ENCODE measurements at places on chromosomes 2 and 18.
A peak's percentile ranks its signal among the peaks of the same experiment; 100 is the strongest.

GRCh38 chr2:79750321-79750720, 237.5 kb downstream of the CTNNA2 start:
- DNase-seq: no peak

DNA sequence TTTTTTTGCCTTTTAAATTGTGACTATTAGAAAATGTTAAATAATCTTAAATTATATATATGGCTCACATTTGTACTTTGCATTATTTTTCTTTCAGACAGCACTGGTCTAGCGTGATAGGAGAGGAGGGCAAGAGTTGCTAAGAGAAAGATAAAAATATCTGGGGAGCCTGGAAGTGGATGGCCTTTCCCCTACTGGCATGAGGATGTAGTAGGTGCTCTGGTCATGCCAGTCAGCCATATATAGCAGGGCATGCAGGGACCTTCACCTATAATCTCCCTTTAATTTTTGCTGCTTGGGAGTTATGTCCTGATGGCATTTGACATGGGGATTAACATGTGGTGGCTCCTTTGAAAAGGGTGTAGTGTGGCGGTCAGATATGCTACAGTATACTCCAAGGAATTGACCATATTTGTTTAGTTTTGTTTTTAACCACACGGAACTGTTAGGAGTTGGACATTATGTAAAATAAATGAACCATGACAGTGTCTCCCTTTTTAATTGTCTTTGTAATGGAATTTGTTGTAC, 144.7 kb downstream of the BABAM2 start:
- no peak for DNase-seq

GRCh38 chr2:63846487-63846886, 4.8 kb downstream of the UGP2 start:
- no peak for DNase-seq

- no peak for DNase-seq
Measured at GRCh38 chr2:235530735-235531134, 36.9 kb downstream of the AGAP1 start.

DNA sequence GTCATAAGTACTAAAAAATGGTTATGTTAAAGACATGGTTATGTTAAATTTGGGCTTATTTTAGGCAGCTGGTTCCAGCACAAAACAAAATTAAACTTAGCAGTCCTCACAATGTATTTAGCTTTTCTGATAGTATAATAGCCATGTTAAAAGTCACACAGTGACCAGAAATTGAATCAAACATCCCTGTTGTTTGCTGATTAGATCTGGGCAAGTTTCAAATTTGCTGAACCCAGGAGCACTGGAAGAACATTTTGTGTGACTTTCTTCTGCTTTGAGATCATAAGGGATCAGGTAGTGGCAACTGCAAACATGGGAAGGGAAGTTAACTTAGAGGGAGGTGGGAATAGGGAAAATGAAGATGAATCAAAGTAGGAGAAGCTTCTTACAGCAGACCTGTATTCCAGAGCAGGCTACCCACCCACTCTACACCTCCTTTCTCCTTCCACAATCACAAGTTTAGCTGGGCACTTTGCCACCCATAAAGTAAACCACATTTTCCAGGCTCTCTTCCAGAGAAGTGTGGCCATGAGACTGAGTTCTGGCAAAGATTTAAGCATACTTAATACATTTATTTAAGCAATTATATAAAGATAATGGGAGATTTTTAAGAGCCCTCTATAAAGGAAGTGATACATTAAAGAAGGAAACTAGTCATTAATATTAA, 616.1 kb upstream of the LRATD1 start:
- DNase-seq: peak; percentile 84

DNA sequence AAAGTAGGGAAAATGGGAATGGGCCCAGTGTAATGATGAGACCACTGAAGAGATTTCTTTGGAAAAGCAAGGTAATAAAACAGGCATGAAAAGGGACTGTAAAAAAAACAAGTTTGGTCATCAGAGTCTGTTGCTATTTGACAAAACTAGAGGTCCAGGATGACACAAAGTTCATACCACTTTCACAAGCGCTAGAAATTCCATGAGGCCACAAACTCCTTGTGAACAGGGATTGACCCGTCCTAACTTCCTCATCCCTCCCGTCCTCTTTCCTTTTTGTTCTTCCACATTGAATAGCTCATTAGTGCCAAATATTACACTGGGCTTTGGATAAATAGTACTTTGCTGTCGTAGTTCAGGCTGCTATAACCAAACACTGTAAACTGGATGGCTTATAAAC, 188.8 kb upstream of the EPC2 start:
- no peak for DNase-seq

GRCh38 chr2:230225486-230225885, at the start of gene SP140:
SP140 (plus strand) TSS chr2:230225736; CDS start chr2:230225845, 109 bp downstream.
- DNase-seq: no peak

- DNase-seq: no peak
Measured at GRCh38 chr2:200459101-200459500, 50.8 kb downstream of the KCTD18 start.

- DNase-seq: no peak
Measured at GRCh38 chr2:118242216-118242615, 153.9 kb downstream of the INSIG2 start.

DNA sequence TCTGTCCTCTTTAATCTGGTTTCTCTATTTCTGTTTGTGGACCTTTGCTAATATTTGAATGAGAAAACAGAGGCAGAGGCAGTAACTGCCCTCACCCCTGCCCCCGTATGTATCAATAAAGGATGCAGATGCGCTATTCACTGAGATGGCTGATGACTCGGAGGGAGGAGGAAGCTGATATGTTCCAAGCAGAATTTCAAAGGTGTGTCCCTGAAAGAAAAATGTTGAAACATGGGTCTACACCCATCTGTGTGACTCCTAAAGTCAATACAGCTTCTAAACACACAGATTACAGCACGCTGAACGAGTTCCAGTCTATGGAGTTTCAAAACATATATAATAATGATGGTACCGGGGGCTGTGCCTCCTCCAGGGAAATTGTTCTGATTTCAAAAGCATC, 38.8 kb downstream of the EPHA4 start:
- DNase-seq: no peak

- DNase-seq: no peak
Measured at GRCh38 chr2:172968061-172968469, 107.6 kb upstream of the MAP3K20 start.

GRCh38 chr2:182887753-182888415, 21.4 kb upstream of the FRZB start:
- DNase-seq: no peak

DNA sequence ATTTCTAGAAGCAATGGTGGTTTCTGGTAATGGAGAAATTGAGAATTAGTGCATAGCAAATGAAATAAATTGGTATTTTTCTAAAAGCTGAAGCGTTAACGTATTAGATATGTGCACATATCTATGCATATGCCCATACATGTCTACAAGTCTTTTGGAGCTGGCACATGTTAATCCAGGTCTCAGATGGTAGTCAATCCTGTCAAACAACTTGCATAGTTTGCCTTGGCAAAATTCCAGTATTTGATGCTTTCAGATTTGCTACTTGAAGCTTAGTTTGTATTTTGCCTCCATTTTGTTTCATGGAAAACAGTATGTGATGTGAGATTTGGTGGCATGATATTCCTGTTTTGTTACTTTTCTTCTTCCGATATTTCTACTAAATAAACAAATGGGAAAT, 304.6 kb downstream of the PARD3B start:
- no peak for DNase-seq

GRCh38 chr2:109510136-109511028, 103.4 kb downstream of the SEPTIN10 start:
- peak; percentile 21 for DNase-seq

- DNase-seq: peak; percentile 87
Measured at GRCh38 chr2:48346124-48346536, 183.8 kb upstream of the STON1 start.

DNA sequence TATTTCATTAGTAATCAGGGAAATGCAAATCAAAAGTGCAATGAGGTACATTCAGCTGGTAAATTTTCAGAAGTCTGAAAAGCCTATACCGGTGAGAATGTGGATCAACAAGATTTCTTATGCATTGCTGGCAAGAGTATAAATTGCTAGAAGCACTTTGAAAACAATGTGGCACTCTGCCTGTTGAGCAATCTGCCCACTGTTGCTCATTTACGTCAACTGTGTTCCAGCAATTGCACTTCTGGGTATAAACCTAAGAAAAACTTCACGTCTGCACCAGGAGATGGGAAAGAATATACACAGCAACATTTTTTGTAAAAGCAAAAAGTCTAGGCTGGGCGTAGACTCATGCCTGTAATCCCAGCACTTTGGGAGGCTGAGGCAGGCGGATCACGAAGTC, 40.8 kb downstream of the MTERF4 start:
- DNase-seq: no peak

- DNase-seq: no peak
Measured at GRCh38 chr2:143431316-143431715, 302.1 kb downstream of the ARHGAP15 start.

GRCh38 chr2:102538491-102538890, 65.5 kb downstream of the SLC9A4 start:
- no peak for DNase-seq

GRCh38 chr18:61470031-61470674, 136.9 kb downstream of the CDH20 start:
- DNase-seq: no peak

GRCh38 chr2:190126798-190127197, 64.3 kb upstream of the MSTN start:
- no peak for DNase-seq

- no peak for DNase-seq
Measured at GRCh38 chr2:27572998-27573429, 9.8 kb upstream of the ZNF512 start.

DNA sequence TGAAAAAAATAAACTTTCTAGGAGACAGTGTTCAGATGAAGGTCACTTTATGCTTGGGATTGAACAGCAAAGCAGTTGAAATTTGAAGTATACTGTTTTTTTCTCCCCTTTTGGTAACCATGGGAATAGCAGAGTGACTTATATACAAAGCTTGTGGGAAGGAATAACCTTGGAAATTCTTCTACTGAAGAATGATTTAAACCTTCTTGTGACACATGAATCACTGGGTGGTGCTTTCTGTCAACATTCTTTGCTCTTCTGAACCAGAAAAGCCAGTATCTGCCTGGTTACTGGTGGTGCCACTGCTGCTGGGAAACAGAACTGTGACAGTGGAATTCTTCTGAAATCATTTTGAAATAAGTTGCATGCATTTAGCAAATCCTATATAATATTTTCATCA, 39.4 kb upstream of the RND3 start:
- DNase-seq: peak; percentile 97

- DNase-seq: no peak
Measured at GRCh38 chr2:100783987-100784386, 36.0 kb upstream of the NPAS2 start.

GRCh38 chr2:174609261-174609660, 11.7 kb upstream of the WIPF1 start:
- DNase-seq: no peak

- no peak for DNase-seq
Measured at GRCh38 chr2:18498531-18498930, 61.9 kb downstream of the RDH14 start.

DNA sequence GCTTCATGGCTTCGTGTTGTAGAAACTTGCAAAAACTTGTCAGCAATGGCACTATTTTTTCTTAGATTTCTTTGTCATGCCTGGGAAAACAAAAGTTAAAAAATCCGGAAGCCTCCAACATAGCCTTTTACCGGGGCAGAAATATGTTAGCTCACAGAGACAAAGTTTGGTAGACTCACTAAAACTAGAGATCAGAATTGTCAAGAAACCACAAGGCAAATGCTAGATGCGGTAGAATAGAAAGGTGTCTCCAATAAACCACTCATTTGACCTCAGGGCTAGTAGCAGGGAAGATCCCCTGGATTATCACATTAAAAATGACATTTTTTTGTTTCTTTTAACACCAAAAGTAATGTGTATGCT, 405 bp downstream of the CASP10 start:
- no peak for DNase-seq

DNA sequence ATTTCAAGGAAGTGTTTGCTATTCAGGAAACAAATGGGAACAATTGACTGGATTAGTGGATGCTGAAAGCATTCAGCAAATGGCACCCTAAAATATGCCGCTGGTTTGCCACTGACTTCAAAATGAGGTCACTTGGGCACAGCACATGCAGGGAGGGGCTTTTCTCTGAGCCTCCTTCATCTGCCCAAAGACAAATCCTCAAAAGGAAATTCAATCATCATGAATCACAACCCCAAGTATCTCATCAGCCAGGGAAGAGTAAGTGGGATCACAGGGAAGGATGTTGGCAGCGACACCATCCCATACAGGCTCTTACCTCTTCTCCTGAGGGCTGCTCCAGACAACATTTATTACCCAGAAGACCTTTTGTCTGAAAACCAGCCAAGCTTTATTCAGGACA, 14.4 kb upstream of the SP140L start:
- DNase-seq: no peak
